ENCODE measurements at places on chromosomes 7 and 10.

DNA sequence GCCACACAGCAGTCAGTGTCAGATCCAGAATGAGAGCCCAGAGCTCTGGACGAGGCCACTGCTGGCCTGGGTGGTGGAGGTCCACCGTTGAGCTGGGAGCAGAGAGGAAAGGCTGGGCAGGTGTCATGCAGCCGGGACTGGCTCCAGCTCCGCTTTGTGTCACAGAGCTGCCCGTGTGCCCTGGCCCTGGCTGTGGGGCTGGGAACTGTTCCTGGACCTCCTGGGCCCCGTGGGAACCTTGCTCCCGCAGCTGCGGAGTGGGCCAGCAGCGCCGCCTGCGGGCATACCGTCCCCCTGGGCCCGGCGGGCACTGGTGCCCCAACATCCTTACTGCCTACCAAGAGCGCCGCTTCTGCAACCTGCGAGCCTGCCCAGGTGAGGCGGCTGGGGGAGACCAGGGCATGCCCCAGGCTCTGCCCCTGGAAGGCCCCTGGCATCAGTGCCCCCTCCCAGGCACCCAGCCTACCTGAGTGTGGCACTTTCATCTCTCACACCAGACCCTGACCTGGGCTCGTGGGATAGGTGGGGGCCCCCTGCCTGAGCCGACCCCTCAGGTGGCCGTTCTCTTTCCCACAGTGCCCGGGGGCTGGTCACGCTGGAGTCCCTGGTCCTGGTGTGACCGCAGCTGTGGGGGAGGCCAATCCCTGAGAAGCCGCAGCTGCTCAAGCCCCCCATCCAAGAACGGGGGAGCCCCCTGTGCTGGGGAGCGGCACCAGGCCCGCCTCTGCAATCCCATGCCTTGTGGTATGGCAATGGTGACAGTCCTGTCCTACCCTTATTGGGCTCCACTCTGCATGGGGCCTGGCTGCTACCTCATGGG, 18.8 kb upstream of the ZNF862 start:
- DNase-seq = no peak

- DNase-seq = no peak
Observed at GRCh38 chr10:122454071-122454470, 382 bp upstream of the ARMS2 start.

DNA sequence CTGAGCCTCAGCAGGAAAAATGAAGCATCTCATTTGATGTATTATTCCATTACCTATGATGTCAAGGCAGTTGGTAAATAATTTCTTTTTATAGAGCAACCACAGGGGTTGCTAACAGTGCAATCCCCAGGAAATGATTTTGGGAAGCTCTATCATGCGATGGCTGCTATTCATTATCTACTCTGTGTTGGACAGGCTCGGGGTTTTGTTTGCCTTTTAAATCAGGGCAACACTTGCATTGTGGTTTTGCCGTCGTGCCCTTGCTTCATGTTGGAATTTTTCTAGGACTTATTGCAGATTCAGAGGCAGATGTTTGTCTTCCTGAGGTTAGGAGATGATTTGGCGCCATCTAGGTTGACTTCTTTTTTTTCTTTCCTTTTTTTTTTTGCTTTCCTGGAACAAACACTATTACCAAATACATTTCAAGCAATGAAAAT, 128.4 kb downstream of the BICC1 start:
- DNase-seq = peak; percentile 30

DNA sequence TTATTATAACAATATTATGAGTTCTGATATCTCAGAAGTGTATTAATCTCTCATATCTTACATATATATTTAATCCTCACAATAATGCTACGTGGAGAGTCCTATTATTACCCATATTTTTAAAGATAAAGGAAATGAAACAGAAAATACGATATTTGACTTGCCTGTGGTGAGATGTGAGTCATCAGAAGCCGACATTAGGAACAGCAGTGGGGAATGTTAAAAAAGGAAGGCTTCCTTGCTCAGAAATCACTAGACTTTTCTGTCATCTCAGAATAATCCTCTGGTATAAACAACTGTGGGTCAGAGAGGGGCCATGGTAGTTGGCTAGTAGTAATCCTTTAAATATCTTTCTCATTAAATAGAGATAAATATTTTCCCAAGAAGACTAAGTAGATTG, 402.3 kb upstream of the PCDH15 start:
- DNase-seq = no peak

- DNase-seq = no peak
Observed at GRCh38 chr10:34491678-34492077, 323.4 kb downstream of the PARD3 start.
